Activated CD4-positive, alpha-beta T cell treated with anti-CD3 and anti-CD28 coated beads, Interleukin-2, amount 50 U/mL, for 4 hours (primary cell): ENCODE measurements at places on chromosomes 4 and X.

- DNase-seq, result no peak
Observed at GRCh38 chr4:148574502-148574901, 132.3 kb upstream of the NR3C2 start.

DNA sequence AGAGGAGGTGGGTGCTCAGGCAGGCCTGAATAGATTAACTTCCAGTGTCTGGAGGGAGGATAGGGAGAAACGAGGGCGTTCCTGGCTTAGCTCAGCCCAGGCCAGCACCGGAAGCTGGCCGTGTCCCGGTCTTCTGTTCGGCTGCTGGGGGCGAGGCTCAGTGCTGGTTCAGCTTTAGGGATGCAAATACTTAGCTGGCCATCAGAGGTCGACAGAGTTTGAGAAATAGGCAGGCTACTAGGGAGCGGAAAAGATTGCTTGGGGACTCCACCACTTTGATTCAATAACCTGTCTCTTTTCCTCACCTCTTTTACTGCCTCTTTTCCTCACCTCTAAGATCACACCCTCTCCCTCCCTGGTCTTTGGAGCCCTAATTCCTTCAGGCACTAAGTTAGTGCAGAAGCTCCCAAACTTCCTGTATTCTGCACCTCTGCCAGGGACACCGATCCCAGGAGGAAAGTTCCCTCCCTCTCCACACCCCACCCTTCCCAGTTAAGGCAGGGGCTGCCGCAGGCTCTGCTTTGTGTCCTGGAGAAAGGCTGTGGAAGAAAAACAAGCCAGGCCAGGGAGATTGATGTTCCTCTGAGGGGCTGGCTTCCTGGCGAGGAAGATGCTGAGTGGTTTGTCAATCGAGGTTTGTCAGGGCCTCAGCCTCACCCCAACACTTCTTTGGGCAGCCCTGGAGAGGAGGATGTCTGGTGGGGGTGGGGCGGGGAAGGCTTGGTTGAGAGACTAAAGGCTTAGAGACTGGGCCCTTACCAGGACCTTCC lies 6.0 kb upstream of the EFNB1 start:
- no peak for DNase-seq

- DNase-seq, result no peak
Observed at GRCh38 chr4:1209821-1210220, 37.4 kb upstream of the SPON2 start.

DNA sequence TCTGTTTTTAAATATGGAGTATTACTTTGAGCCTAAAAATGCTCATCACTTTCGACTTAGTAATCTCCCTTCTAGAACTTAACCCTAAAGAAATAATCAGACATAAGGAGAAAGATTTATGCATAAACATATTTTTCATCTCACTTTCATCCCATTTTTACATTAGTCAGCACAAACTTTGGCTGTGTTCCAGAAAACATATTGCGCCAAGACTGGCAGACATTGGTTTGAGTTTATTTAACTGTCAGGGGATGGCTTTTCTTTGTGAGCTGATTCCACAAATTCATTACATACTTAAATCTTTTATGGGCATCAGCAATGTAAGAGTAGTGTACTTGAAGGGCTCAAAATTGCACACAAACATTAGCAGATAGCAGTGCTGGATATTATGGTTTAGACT lies 23.7 kb downstream of the MAOA start:
- DNase-seq, result no peak

DNA sequence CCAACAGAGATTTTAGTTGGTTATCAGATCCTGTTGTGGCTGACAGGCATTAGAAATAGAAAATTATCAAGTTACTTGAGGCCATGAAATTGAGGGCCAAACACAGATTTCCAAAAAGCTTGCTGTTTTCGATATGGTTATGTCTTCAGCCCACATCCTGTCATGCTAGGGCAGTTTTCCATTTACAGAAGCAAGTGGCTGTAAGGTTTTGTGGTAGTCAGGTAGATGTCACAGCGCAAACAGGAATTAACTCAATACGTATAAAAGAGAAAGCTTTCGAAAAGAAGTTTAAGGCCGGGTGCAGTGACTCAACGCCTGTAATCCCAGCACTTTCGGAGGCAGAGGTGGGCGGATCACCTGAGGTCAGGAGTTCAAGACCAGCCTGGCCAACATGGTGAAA lies 104.6 kb downstream of the DMD start:
- DNase-seq, result no peak
